NCI-H2029 (cell line): ENCODE measurements at places on chromosomes 6 and 20.

DNA sequence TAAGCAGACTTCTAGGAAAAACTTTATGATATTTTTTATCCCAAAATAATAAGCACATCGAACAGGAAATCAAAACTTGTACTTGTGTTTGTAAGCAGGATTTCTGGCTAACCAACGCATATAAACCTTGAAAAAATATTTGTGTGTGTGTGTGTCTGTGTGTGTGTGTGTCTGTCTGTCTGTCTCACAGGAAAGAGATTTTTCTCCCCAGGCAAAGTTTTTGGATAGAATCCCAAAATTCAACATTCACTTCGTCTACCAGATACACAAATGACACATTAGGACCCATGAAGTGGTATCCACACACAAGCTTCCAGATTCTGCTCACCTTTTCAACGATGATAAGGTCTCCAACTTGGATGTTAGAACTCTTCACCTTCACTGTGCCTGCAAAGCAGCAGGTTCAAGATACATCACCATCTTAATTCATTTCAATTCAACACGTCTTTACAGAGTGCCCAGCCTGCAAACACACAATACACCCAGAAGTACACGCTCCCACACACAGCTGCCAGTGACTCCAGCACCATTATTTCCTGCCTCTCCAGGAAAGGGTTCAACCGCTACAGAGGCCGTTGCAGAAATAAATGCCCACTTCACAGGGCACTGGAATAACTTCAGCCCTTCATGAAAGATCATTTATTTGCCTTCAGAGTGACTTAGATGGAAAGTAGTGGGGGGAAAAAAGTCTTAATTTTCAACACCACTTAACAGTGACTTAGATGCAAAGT is 70.9 kb downstream of the ATP9A start:
- peak; percentile 21 for DNase-seq

DNA sequence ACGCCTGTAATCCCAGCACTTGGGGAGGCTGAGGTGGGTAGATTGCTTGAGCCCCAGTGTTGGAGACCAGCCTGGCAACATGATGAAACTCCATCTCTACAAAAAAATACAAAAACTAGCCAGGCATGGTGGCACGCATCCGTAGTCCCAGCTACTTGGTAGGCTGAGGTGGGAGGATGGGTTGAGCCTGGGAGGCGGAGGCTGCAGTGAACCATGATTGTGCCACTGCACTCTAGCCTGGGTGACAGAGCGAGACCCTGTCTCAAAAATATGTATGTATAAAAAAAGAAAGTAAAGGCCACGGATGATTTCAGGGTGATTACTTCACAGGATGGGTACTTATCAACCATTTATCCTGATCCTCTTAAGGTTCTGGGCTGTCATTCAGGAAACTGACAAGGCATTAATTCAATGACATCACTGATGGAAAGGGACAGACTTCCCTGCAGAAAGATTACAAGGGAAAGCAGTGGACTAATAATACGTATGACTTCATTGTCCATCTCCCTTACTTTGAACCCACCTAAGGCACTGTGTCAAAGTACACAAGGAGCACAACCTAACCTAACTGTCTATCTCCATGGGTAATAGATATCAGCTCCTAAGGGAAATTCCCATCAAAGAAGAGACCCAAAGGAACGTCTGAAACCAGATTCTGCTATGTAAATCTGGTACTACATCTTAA is 61.2 kb downstream of the ZMYND8 start:
- DNase-seq = no peak

GRCh38 chr6:116847227-116847626 is 18.3 kb upstream of the GPRC6A start:
- peak; percentile 97 for DNase-seq

GRCh38 chr6:39821742-39822532 is 29.8 kb downstream of the DAAM2 start:
- no peak for DNase-seq

DNA sequence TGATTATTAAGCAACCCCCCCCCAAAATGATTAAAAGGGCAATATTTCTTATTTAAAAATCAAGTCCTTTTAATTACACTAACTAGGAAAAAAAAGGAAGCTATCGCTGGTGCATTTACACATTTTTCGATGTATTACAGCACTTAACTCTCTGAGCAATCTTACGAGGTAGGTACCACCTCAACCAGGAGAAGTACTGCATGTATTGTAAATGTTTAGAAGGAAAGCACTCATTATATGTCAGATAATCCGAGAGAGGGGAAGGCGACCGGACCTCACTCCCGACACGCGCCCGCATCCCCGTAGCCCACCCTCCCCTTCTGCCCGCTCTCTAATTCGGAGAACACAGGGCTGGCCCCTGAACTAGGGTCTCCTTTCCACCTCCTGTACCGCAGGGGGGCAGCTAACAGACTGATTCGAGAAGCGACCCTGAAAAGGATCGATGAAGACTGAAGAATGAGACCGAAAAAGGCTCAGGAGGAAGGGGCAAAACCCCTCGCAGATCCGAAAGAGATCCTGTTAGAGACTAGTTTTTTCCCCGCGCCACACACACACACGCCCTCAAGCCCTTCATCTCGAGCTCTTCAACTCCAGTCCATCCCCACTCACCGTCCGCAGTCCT is 337 bp downstream of the ESF1 start:
- no peak for DNase-seq

- DNase-seq = no peak
Observed at GRCh38 chr6:89667872-89668556, 29.5 kb upstream of the LYRM2 start.

DNA sequence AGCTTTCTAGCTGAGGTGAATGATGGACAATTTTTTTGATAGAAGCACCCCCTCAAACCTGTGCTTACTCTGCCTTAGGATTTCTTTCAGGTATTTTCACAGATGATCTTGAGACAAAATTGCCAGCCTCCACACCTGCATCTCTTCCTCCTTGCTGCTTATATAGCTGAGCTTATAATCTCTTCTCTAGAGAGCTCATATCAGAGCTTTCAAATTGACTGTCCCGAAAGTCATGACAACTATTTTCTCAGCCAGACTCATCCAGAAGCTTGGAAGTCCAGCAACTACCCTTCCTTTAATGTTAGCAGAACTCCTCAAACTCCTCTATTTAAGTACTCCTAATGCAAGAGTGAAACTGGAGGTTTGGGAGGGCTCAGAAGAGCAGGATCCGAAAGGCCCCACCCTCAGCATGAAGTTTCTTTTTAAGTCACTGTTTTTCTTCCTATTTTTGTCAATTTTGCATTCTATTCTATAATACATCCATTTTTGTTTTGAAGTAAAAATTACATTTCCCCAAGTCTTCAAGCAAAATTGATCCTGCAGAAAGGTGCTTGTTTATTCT is 12.7 kb downstream of the CGA start:
- DNase-seq = no peak

- DNase-seq = no peak
Observed at GRCh38 chr6:35451354-35452182, 570 bp upstream of the FANCE start.

- no peak for DNase-seq
Observed at GRCh38 chr6:12602342-12602741, 114.2 kb upstream of the PHACTR1 start.

DNA sequence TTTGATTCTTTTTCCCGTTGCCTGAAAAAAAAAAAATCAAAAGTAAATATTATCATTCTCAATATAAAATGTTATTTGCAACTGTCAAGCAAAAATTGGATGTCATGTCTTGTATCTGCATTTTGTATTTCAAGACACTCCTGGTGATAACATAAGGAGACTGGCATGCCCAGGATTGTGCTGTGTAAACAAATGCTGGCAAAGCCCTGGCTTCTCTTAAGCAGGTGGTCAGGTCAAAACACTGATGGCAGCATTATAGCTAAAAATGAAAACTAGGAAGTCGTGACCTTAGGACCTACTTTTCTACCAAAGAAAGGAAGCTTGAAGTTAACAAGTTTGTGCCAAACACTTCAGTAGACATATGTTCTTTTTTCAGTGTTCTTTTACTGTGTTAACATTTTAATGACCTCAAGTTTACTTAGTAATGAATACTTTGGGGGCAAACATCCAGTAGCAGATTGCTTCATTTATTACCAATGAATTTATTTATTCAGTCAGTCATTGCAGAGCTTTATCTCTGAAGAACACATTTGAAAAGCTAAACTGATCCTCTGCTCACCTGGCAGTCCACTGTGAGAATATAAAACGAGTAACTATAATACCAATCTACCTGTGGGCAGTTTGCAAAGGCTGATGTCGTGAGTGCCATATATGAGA is 243.1 kb upstream of the FLRT3 start:
- peak; percentile 59 for DNase-seq

- no peak for DNase-seq
Observed at GRCh38 chr20:10280018-10280908, 61.6 kb downstream of the SNAP25 start.

DNA sequence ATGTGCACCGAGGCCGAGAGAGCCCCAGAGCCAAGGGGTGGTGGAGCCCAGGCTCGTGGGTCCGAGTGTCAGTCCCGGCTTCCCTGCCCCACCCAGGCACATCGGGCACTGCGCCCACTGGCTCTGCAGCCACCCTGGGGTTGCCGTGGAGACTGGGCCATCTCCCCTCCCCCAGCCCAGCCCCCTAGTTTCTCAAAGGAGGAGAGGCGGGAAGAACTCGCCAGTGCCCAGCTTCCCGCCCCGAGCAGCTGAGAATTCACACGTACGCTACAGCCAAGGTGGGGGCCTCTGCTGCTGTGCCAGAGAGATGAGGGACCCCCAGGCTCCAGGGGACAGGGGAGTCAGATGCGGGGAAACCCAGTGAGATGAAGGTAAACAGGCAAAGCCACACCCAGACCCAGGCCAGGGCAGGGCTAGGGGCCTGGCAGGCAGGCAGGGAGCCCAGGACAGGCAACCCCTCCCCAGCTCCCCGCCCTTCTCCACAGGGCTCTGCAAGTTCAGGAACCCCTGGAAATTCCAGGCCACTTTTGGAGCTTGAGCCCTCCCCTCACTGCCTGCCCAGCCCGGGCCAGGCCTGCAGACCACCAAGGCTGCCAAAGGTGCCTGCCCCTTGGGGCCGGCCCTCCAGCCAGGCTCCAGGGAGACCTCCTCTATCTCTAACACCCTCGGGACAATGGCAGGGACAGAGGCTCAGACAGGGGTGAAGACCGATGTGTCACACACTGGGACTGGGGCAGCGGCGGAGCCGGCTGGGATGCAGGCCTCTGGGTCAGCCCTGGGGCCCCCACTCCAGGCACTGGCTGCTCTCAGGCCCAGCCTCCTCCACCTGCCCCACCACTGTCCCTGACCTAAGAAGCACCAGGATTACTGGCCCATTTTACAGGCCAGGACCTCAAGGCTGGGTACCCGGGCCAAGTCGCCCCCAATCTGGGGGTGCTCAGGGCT is 6.0 kb downstream of the LAMA5 start:
- DNase-seq = no peak

DNA sequence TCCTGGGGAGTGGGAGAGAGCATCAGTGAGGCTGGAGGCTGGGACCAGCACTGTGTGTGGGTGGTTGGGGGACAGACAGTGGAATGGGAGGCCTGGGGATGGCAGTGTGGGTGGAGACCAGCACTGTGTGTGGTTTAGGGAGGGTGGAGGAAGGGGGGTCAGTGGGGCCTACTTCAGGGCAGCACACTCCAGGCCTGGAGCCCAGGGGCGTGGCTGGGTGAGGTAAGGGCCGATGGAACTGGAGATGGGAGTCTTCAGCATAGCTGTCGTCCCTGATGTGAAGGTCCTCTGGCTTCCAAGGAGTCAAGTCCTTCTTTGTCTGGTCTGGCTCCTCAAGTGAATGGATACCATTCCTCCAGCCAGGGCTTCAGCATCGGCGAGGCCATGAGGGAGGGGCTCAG is 18.6 kb downstream of the KCNK17 start:
- DNase-seq = no peak

GRCh38 chr6:156423075-156423474 is 354.1 kb upstream of the ARID1B start:
- DNase-seq = no peak

GRCh38 chr20:47276851-47277534 is 79.5 kb downstream of the ZMYND8 start:
- DNase-seq = no peak

DNA sequence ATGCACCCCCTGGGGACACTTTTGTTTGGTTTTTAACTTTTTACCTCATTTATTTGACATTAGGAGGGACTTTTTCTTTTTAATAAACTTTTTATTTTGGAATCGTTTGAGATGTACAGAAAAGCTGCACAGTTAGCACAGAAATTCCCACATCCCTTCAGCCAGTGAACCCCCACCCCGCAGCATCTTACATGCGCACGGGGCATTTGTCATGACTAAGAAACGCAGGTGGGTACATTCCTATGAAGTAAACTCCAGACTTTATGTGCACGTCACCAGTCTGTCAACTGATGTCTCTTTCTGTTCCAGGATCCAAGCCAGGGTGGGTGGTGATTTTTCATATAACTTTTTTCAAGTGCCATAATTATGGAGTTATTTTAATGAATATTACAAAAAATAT is 4.9 kb upstream of the ZNF831 start:
- no peak for DNase-seq

DNA sequence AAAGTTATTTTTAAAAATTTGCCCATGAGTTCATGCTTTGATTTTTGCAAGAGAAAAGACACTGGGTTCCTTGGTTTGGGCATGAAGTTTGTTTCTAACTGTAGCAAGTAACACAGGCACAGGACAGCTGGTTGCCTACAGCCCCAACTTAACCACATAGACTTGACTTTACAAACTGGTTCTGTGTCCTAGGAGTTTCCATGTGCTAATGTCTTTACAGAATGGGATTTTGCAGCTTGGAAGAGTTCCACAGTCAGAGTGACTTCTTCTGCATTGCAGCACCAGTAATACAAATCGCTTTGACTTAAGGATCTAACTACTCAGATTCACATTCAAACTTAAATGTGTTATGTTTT is 44.3 kb downstream of the OR2B2 start:
- no peak for DNase-seq

- DNase-seq = no peak
Observed at GRCh38 chr6:110185879-110186278, 5.7 kb downstream of the CDC40 start.

DNA sequence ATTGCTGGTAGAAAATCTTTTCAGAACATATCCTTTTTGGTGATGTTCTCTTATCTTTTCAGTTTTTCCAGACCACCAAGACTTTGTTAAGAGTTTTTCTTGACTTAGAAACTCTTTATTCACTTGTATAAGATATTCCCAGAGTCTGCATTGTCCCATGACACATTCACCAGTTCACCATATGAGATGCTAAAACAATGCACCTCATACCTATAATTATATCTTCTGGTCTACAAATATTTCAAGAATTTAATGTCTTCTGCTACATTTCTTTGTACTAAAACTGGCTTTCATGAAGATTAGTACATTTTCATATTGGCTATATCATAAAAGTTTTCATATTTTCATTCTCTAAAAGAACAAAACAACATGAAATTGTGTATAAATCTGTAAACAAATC is 111.3 kb downstream of the ADGRG6 start:
- no peak for DNase-seq

GRCh38 chr6:74657011-74657410 is 548.8 kb downstream of the COL12A1 start:
- no peak for DNase-seq

- peak; percentile 21 for DNase-seq
Observed at GRCh38 chr6:45422503-45423110, 44.9 kb upstream of the SUPT3H start.

- DNase-seq = no peak
Observed at GRCh38 chr20:57437267-57437666, 46.1 kb downstream of the RBM38 start.
